Colonic mucosa (tissue), 4 donors: ENCODE measurements at places on chromosomes 3 and 15. TPM values are rescaled to one million over a fixed set of nuclear protein-coding genes. Genes with fewer than 3 reads are reported as not detected.

The CSPG5 gene
- 0.66 TPM for total RNA-seq

DNA sequence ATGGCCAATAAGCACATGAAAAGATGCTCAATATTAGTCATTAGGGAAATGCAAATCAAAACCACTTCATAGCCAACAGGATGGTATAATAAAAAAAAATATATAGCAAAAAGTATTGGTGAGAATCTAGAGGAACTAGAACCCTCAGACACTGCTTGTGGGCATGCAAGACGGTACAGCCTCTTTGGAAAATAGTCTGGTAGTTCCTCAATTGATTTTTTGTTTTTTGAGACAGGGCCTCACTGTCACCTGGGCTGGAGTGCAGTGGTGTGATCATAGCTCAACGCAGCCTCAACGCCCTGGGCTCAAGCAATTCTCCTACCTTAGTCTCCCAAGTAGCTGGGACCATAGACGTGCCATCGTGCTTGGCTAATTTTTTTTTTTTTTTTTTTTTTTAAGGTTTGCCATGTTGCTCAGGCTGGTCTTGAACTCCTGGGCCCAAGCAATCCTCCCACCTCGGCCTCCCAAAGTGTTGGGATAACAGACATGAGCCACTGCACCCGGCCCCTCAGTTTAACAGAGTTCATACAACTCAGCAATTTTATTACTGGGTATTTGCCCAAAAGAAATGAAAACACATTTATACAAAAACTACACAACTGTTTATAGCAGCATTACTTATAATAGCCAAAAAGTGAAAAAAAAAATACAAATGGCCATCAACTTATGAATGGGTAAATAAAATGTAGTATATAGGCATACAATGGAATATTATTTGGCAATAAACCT lies 5.1 kb downstream of the PRC1 start:
- DNase-seq: no peak
- H3K4me1 ChIP-seq: peaks cover 3% of the 10 kb centered on the region
- H3K27ac ChIP-seq: no peak overlapping the region
- H3K27me3 ChIP-seq: no peaks in the 10 kb centered on the region

The TMCC1 gene
- 23.2 TPM for total RNA-seq

DNA sequence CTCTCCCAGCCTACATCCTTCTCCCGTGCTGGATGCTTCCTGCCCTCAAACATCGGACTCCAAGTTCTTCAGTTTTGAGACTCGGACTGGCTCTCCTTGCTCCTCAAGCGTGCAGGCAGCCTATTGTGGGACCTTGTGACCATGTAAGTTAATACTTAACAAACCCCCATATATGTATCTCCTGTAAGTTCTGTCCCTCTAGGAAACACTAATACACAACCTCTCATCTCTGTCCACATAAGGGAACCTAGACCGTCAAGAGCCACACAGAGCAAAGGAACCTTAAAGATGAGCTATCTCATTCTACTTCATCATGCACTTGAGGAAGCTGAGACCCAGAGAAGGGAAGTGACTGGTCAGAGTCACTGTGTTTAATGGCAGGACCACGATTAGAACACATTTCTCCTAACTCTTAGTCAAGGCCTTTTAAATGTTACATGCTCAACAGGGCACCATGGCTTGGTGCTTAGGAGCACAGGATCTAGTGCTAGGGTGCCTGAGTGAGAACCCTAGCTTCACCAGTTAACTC lies 50.3 kb downstream of the NPTN start:
- DNase-seq: no peak
- no peak overlapping the region for H3K4me3 ChIP-seq
- peaks cover 3% of the 10 kb centered on the region for H3K4me1 ChIP-seq
- H3K36me3 ChIP-seq: peaks cover 7% of the 10 kb centered on the region

DNA sequence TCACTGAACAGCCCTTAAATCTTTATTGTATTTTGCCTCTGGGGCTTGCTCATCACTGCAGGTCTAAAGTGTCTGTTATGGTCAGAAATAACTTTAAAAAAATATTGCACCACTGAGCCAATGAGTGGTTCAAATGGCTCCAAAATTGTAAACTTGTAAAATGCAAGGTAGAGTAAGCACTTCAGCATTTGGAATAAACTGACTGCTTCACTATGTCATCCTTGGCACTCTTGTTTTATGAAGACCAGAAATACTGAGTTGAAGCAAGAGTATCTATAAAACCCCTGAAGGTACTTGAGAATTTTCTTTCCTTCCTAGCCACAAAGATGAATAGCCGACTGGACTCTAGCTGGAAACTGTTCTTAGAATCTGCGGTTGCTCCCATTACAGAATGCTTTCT lies 390.3 kb upstream of the DPH6 start:
- no peaks in the 10 kb centered on the region for H3K27me3 ChIP-seq
- no peaks in the 10 kb centered on the region for H3K4me1 ChIP-seq
- H3K27ac ChIP-seq: no peak overlapping the region
- H3K4me3 ChIP-seq: no peak overlapping the region
- H3K36me3 ChIP-seq: no peaks in the 10 kb centered on the region

GRCh38 chr15:92091155-92091734 lies 237.7 kb downstream of the SLCO3A1 start:
- H3K27me3 ChIP-seq: no peaks in the 10 kb centered on the region
- H3K27ac ChIP-seq: no peak overlapping the region
- H3K4me3 ChIP-seq: no peak overlapping the region
- peak; percentile 66 for DNase-seq
- H3K4me1 ChIP-seq: no peaks in the 10 kb centered on the region
- no peaks in the 10 kb centered on the region for H3K36me3 ChIP-seq
